ENCODE measurements at places on chromosomes 1 and 21.

DNA sequence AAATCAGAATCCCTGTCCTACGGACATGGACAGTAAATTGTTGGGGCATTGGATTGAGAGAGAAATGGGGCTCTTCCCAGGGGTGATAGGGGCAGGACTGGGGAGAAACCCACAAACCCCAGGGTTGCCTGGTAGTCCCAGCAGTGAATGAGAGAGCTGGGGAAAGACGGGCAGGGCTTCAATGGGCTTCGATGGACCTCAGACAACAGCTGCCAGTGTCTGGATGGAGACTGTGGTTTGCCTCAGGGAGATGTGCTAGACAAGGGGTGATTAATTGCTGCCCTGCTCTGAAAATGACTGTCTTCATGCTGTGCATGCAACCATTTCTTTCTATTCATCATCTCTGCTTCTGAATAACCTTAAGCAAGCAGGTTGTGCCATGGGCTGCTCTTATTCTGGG, 7.4 kb downstream of the GPR25 start:
- no peak for DNase-seq

DNA sequence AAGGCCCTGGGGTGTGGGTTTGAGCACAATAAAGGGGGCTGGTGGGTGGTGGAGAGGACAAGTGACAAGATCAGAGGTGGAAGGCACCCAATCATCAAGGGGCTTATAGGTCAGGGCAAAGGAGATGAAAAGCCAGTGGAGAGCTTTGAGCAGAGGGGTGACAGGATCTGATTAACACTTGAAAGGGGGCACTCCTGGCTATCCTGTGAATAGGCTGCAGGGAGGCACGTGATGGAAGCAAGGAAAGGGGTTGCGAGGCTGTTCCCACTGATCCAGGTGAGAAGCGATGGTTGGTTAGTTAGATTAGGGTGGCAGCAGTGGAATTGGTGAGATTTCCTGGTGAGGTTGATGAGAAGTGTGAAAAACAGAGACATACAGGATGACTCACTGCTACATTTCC, 80.6 kb downstream of the WLS start:
- no peak for DNase-seq

DNA sequence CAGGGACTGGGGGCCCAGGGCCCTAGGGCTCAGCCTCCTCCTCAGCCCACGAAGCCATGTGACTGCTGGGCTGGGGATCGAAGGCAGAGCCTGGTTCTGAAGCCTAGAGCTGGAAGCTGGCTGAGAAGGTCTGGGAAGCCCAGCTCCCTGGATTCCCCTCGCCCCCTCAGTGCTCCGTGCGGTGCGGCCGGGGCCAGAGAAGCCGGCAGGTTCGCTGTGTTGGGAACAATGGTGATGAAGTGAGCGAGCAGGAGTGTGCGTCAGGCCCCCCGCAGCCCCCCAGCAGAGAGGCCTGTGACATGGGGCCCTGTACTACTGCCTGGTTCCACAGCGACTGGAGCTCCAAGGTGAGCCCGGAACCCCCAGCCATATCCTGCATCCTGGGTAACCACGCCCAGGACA, 9.1 kb downstream of the ADAMTSL4 start:
- no peak for DNase-seq

DNA sequence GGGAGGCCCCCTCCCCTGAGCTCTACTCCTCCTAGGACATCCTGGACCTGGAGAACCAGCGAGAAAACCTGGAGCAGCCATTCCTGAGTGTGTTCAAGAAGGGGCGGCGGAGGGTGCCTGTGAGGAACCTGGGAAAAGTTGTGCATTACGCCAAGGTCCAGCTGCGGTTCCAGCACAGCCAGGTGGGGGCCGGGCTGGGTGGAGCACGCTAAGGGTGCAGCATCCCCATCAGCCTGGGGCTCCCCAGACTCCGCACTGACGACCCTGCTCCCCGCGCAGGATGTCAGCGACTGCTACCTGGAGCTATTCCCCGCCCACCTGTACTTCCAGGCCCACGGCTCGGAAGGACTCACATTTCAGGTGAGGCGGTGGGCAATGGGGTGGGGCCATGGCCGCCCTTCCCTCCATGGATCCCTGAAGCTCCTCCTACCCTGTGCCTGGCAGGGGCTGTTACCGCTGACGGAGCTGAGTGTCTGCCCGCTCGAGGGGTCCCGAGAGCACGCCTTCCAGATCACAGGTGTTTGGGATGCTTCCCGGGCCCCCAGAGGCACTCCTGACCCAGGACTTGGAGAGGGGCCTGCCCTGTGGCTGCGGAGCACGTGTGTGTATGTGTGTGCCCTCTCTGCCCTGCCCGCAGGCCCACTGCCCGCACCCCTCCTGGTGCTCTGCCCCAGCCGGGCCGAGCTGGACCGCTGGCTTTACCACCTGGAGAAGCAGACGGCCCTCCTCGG, 4.1 kb downstream of the PLEKHN1 start:
- no peak for DNase-seq

Data from renal cortical epithelial cell (primary cell).